T-helper 17 cell (primary cell): ENCODE measurements at places on chromosomes 12 and 14.
A peak's percentile ranks its signal among the peaks of the same experiment; 100 is the strongest.

DNA sequence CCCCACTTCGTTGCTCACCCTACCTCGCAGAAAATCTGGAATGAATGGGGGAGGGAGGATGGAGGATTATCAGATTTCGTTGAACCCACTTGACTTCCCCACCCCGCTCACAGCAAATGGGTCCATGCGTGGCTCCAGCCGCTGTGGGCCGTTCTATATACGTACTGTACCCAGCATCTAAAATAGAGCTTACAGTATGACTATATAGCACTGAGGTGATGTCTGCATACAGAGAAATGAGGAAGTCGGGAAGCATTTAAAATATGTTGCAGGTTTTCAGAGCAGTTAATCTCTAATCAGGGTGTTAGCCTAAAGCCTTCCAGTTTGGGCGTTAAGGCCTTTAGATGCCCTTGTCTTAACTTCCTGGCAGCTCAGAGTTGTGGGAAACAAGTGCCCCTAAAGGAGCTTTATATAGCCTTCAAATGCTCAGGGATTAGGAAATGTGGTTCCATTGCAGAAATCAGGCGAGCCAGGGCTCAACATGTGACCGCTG, 1.4 kb downstream of the BICDL1 start:
- no peak for DNase-seq

DNA sequence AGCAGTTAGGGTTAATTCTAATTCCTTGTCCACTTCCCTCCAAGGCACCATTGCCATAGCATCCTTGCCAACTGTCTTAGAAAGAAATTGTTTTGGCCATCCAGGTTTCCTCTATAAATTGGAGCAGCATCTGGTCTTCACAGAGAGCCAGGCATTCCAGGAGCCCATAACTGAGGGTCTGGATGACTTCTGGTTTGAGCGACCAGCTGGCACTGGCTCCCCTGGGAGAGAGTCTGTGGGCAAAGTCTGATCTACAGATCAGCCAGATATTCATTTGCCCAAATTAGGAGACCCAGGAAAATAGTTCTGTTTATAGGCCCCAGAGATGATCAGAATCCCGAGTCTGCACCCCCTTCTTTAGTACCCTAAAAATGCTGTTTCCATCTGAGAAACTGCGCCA, 16.0 kb downstream of the VSX2 start:
- DNase-seq = no peak

DNA sequence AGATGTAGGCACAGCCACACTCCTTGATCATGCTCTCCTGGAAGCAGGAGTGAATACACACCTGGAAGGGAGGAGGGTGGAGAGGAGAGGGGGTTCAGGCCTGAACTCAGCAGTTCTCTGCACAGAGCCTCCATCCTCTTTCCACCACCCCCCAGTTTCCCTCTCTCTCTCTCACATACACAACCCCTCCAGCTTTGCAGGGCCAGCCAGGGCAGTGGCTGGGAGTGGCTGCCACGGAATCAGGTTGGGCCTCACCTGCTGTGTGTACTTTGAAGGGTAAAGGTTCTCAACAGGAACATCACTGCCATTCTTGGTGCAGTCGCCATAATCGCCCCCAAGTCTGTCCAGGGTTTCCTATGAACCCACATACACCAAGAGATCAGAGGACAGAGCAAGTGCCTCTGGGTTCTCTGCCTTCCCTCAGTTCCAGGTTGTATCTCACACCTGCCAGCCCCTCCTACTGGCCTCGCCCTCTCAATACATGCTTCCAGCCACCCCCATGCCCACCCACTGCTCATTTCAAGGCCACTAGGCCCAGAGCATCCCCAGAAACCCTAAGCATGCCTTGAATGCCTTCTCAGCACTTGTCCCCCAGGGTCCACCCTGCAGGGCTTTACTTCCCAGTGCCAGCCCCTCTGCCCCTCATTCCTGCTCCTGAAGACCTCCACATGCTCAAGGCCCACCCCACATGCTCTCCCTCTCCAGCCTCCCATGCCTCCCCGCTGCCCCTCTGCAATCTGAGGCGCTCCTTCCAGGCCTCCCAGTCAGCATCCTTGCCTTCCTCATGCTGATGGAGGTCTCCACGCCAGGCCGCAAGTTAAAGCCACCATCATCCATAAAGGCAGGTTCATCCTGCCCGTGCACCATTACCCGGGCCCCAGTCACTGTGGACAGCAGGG, 12.9 kb upstream of the TNFRSF1A start:
- no peak for DNase-seq

GRCh38 chr14:92400579-92401444, 77.8 kb downstream of the SLC24A4 start:
- no peak for DNase-seq

GRCh38 chr14:24848102-24848790, 201.7 kb downstream of the STXBP6 start:
- DNase-seq = no peak

DNA sequence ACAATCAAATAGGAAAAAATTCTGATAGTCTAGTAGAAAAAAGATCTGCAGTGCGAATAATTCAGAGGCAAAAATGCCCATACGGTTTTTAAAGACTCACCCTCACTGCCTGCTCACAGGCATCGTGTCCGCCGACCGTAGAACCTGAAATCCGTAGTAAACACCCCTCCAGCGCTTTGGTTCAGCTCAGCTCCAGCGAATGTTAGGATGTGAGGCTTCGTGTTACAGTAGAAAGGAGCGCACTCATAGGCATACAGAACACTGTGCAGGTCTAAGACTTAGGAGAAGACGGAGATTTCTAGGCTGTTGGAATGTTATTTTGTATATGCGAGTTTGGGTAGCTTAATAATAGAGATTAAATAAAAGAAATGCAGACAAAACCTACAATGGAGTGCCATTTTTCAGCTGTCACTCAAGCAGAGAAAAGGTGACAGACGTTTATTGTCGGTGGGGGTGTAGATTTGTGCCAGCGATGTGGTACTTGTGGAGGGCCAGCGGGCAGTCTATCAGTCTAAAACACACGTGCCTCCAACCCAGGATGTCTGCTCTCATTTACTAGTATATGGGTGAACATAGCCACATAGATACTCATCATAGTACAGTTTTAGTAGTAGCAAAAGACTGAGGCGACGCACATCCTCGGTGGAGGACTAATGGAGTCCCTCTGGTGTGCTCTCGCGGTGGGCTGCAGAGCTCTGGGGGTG, 25.7 kb downstream of the SFSWAP start:
- no peak for DNase-seq

GRCh38 chr12:77047341-77048109, 17.8 kb downstream of the E2F7 start:
- DNase-seq = no peak

DNA sequence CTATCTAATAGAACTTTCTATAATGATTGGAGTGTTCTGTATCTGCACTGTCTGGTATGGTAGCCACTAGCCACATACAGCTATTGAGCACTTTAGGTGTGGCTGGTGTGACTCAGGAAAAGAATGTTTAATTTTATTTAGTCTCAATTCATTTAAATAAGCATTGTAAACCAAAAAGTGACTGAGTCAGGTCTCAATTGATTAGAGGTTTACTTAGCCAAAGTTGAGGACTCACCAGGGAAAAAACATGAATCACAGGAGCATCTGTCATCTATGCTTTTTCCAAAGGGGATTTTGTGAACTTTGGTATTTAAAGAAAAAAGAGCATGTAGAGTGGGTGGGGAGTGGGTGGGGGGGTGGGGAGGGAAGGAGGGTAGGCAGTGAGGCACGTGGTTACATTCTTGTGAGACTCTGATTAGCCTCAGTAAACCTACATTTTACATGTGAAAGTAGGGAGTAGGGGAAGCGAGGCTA, 473.1 kb downstream of the ATP23 start:
- no peak for DNase-seq

DNA sequence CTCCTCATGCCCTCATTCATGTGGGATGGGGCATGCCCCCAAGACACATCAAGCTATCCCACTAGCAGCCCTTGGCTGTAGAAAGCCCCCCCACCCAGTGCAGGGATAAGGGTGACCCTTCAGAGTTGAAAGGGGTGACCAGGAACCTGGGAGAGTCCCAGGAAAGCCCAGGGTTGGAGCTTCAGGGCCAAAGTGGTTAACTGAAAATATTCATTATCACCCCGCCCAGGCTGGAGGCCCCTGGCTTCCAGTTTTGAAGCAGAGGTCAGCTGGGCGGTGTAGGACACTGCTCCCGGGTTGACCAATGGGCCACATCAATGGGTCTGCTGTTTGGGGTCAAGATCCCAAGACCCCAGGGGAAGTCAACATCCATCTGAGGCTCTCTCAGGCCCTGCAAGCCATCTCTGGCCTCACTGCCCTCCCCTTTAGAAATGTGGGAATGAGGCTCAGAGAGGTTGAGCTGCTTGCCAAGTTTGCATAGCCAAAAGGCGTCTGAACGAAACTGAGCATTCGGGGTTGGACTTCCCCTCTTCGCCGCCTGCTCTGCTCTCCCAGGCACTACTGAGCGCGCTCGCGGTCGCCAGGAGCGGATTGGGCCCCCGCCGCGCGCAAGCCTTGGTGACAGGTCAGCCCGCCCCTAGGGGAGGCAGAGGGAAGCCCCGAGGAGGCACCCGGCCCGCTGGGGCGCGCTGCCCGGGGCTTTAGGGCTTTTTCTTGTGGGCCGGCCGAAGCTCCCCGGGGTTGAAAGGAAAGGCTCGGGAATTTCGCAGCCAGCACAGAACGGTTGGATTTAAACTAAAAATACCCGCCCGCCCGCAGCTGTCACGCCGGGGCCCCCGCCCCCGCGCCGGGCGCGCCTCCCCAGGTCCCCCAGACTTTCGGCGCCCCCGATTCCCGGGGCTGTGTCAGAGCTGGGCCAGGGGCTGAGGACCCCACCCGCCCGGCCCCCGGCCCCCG, 576 bp downstream of the SYNE3 start:
- peak; percentile 84 for DNase-seq

- no peak for DNase-seq
Observed at GRCh38 chr14:52063052-52063462, 5.8 kb downstream of the NID2 start.

DNA sequence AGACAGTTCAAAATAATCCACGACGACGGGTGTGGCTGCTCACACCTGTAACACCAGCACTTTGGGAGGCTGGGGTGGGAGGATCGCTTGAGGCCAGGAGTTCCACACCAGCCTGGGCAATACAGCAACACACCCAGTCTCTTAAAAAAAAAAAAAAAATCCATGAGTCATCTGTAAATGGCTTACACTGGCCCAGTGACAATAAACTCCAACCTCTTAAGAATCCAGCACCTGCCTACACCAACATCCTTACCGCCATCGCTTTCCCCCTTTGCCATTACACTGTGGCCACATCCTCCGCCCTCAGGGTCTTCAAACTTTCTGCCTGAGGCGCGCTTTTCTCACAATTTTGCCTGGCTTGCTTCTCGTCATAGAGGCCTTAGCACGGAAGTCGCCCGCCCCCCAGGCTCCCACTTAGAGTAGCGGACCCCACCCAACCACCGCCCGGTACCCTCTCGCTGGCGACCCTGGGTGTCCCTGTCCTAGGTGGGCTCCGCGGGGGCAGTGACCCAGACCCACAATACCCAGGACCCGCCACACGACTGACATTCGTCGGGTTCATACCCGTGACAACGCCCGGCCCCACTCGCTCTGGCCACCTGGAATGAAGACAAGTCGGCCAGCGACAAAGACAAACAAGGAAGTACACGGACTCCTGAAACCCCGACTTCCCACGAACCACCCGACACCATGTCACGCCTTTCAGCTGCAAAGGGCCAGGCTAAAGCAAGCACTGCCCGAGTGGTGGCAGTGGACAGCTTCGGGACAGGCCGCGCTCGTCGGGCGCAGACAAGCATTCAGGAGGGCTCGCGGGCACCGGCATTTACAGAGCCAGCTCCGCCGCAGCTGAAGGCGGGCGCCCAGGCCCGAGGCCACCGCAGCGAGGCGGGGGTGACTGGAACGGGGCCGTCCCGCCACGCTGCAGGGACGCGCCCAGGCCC, 636 bp downstream of the GOLGA3 start:
- DNase-seq = no peak

DNA sequence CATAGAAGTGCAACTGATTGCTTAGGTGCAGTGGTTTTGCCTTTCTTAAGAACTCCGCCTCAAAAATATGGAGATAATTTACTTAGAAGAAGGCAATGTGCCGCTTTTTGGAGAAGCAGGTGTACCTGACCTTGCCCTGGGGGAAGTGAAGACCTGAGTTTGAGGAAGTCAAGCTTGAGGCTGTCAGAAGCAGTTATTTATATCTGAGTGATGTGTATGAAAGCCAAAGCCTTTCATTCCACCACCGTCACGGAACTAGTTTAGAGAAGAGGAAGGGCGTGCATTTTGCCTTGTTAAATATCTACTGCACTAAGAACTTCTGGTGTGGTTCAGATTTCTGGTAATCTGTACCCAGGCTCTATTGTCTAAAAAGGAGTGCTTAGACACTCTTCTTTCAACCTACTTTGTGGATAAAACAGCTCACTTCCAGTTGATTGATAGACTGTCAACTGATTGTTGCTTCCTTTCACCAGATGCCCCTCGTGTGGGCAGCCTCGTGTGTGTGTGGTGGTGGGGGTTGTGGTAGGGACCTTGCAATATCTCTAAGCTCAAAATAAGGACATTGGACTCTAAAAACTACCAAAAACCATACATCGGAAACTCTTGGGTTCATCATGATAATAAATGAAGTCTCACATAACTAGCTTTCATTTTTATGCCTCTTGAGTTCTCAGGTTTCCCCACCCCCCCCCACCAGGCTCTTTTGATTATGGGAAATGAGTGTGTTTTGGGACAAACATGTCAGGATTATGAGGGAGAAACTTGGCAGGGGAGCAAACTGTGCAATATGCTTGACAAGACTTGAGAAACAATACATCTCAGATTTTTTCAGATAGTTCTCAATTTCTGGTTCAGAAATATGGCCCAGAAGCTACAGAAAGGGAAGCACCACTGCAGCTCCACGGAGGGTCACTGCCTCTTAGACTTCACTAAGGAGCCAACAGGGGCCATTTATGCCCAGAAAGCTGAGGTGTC, 78.6 kb downstream of the ARF6 start:
- no peak for DNase-seq
